Hematopoietic multipotent progenitor cell treated with erythropoietin and hydrocortisone succinate and interleukin-3 and kit ligand, for 15 days (in vitro differentiated cells): ENCODE measurements at places on chromosomes 7 and 10.

DNA sequence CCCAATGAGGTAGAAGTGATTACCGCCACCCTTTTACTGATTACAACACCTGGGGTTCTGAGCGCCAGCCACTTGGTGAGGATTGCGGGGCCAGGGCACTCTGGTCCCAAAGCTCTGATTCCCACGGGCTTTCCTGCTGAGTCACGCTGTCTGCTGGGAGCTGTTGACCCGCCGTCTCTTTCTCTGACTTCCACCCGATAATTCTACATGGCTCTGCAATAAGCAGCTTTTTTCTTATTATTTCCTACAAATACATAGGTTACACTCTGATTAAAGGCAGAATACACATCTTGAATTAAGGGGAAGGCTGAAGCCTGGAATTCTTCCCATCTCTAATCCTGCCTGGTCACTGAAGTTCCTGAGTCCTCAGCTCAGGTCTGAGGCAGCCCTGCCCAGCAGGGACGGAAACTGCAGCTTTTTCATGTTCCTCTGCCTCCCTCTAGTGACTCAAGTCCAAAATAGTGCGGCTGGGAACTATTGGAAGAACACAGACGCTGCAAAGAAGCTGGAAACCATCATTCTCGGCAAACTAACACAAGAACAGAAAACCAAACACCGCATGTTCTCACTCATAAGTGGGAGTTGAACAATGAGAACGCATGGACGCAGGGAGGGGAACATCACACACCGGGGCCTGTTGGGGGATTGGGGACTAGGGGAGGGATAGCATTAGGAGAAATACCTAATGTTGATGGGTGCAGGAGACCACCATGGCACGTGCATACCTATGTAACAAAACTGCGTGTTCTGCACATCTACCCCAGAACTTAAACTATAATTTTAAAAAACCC lies 178.3 kb downstream of the PRKCQ start:
- DNase-seq, result peak; percentile 35

GRCh38 chr10:110695539-110695886 lies 51.4 kb downstream of the RBM20 start:
- no peak for DNase-seq

DNA sequence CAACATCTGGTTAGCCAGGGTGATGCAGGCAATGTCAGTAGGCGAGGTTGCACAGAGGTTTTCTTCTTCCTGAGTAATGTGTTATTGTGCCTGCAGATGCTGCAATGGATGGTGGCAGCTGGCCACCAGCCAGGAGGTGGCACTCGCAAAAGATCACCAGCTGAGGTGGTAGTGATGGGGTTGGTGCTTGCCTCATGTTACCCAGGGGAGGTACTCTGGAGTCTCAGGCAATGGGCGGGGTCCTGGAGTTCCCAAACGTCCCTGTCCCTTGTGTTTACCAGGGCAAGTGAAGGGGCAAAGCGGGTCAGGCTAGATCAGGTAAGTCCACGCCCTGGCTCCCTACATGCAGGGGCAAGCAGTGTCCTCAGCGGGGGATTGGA lies 21.1 kb downstream of the CLRN3 start:
- no peak for DNase-seq

- no peak for DNase-seq
Measured at GRCh38 chr7:138705167-138705566, 4.0 kb upstream of the SVOPL start.

DNA sequence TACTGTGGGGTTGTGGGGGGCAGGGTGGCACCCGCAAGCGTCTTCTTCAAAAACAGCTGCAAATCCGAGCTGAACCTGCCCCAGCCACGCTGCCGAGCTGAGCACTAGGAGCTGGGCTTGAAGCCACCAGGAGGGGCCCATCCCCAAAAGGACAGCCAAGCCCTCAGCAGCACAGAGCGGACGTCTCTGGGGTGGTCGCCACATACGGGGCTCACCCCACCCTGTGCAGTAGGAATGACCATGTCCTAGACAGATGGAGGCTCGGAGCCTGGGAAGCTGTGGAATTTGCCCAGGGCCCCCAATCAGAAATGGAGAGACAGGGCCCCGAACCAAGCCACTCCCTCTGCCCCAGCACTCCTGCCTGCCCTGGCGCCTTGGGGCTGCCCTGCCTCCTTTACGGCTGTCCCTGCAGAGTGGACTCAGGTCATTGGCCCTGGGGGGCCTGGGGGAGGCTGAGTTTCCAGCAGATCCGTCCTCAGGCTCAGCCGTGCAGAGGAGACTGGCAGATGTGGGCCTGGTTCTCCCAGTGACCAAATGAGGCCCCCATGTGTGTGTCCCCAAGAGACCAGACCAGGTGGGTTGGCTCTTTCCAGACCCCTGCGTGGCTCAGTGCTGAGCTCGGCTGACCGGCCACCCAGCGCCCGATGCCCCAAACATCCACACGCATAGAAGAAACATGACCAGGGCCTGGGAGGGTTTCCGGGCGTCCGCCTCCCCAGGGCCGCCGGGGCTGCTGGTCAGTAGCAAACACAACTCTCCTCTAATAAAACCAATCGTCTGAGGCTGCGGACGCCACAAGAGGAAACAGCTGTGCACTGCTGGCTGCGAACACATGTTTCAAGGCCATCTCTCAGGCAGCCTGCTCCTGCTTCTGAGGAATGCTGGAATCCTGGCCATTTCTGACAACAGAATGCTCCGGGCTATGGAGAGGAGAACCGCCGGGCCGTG lies 54.9 kb downstream of the PDGFA start:
- DNase-seq, result no peak

DNA sequence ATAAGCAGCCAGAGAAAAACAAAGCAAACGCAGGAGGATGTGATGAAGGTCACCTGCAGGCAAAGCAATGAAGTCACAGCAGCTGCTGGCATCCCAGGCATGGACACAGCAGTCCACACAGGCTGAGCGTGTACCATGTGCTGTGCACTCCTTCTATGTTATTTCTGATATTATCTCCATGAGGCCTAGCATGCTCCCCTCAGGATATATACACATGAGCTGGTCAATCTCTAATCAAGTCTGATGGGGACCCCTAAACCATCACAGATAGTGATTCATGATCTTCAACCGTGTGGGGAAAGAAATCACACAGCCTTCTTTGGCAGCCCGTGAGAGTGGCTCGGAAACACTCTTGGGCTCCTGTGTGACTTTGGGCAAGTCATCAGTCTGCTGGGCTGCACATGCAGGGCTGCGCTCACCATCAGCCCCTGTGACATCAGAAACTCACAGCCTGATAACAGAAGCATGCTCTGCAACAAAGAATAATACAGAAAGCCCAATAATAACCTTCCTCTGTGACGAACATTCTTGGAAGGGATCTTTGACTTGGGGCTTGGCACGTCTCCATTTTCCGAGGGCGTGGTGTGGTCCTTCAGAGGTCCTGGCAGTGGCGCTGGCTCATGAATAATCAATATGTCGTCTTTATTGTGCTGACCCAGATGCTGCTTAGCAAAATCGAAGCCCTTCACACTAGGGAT lies 83.0 kb upstream of the ATP6V0A4 start:
- no peak for DNase-seq

GRCh38 chr7:496528-497295 lies 22.9 kb downstream of the PDGFA start:
- no peak for DNase-seq
